ENCODE measurements at places on chromosomes 6 and 20.

GRCh38 chr6:135701426-135701825 is 150.1 kb upstream of the PDE7B start:
- DNase-seq = no peak

DNA sequence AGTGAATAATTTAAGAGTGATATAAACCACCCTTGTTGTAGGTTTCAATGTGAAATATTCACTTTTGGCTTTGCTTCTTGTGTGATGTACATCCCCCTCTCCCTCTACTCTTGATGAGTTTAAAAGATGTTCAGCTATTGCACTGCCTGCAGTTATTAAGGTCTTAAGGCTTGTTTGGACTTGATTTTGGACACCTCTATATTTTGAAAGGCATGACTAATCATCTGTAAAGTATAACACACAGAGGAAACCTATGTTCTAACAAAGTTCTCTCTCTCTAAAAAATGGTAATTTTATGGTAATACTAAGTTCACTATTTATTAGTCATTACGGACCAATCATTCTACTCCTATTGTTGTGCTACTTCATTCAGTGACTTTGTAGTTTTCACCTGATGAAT is 1719.9 kb downstream of the GRIK2 start:
- no peak for DNase-seq

- no peak for DNase-seq
Measured at GRCh38 chr6:147805155-147805554, 296.7 kb downstream of the SAMD5 start.

- DNase-seq = no peak
Measured at GRCh38 chr6:3888153-3888957, 39.2 kb downstream of the FAM50B start.

- no peak for DNase-seq
Measured at GRCh38 chr6:9494864-9495263, 920.0 kb downstream of the TFAP2A start.

- no peak for DNase-seq
Measured at GRCh38 chr6:127288705-127289104, 22.0 kb downstream of the RNF146 start.

DNA sequence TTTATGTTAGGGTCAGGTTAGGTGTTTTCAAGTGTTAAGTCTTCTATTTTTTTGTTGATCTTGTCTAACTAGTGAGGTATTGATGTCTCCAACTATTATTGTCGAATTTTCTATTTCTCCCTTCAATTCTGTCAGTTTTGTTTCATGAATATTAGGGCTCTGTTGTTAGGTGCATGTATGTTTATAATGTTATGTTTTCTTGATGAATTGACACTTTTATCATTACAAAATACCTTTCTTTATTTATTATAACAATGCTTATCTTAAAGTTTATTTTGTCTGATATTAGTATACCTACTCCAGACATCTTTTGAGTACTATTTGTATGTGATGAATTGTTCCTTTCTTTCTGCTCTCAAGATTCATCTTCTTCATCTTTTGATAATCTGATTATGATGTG is 12.9 kb upstream of the TRIM38 start:
- DNase-seq = no peak

DNA sequence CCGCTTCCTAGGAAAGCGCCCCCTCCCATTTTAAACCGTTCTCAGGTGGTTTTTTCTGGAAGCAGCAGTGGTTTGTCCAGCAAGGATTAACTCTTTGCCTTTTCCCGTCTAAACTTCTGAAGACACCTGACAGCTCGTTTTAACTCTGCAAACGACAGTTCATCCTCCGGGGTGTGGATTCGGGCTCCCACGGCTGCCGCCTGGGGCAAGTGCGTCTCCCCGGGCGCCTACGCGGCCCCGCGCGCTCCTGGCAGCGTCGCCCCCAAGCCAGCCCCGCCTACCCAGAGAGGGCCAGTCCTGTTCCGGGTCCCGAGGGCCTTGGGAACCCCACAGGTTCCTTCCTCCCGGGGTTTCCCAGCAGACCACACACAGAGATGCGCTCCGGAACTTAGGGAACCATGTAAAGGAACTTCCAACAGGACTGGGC is 54.4 kb downstream of the PRR18 start:
- DNase-seq = no peak

GRCh38 chr20:38144974-38145728 is 19.9 kb downstream of the TGM2 start:
- no peak for DNase-seq
